Hematopoietic multipotent progenitor cell treated with erythropoietin and hydrocortisone succinate and interleukin-3 and kit ligand, for 6 days (in vitro differentiated cells): ENCODE measurements at places on chromosomes 3 and 15.

DNA sequence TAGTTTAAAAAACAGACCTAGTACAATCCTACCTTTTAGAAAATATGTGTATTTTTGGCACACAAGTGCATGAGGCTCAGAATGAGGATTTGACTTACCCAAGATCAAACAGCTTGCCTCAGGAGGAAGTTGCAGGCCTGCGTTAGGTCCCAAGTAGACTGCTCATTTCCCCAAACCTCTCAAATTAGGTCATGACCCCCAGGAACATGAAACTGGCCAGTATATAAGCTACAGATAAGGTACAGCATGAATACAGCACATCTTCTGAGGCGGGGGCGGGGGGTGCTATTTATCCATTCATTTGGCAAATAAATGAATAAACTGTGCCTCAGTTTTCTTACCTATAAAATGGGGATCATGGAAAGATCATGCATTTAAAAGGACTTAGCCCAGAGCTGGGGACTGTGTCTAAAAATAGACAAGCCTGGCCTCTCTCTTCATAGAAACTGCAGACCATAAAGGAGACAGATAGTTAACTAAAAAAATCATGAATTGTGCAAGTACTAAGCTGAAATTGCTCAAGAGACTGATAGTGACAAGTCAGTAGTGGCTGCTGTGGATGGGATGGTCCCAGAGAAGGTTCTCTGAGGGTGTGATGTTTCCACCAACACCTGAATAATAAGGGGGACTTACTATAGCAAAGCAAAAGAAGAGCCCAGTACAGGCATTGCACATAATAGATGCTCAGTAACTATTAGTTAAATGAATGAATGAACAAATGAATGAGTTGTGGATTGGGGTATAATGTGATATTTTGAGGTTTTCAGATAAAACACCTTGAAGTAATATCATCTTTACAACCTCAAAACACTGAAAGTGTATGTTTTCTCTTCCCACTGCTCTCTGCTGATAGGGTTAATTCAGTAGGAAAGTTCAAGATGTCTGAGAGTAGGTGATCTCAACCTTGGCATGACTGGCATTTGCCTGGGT lies 258.5 kb upstream of the PROK2 start:
- DNase-seq, result peak; percentile 38

DNA sequence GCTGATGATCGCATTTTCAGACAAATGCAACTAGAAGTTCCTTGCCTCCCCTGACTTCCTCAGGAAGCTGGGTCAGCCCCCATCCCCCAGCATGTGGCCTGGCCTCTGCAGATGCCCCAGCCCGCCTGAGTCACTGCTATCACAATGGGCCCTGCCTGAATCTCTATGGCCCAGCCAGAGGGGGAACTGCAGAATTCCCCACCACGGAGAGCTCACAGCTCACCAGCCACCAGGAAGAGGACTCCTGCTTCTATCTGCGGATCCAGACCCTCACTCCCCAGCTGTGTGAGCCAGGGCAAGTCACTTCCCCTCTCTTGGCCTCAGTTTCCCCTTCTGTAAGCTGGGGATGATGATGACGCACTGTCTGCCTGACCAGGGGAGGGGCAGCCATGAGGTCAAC lies 6.9 kb downstream of the PLXND1 start:
- peak; percentile 70 for DNase-seq

GRCh38 chr3:136617198-136617597 lies 135.0 kb downstream of the STAG1 start:
- peak; percentile 41 for DNase-seq

DNA sequence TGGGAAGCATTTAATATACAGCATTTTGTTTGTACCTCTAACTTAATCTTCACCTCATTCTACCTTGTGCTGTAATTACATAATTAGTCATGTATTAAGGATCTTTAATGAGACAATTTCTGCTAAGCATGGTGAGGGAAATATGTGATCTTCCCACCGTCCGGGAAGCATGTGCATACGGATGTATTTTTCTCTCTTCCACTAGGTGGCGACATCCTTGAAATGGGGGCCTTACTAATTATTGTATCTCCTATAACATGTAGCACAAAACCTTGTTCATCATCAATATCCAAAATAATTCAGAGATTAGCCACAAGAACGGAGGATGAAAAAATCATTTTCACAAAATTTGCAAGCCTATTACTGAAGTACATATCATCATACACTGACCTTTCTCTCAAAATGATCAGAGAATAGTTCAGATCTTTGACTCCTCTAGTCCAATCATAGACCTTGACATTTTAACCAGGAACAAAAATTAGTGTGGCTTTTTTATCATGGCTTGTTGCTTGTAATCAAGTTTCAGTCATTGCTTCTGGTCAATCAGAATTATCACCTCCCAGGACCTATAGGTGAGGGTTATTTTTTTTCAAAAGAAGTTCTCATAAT lies 148.9 kb upstream of the GBE1 start:
- DNase-seq, result peak; percentile 81

- DNase-seq, result no peak
Observed at GRCh38 chr15:100731267-100732152, 129.1 kb downstream of the ASB7 start.
